ENCODE measurements at places on chromosomes 1 and 21. TPM values are rescaled to one million over a fixed set of nuclear protein-coding genes. Genes with fewer than 3 reads are reported as not detected.

Gene KRTAP19-2
- total RNA-seq, result not detected

GRCh38 chr21:39005502-39005787, 177.8 kb downstream of the PSMG1 start:
- DNase-seq, result no peak

DNA sequence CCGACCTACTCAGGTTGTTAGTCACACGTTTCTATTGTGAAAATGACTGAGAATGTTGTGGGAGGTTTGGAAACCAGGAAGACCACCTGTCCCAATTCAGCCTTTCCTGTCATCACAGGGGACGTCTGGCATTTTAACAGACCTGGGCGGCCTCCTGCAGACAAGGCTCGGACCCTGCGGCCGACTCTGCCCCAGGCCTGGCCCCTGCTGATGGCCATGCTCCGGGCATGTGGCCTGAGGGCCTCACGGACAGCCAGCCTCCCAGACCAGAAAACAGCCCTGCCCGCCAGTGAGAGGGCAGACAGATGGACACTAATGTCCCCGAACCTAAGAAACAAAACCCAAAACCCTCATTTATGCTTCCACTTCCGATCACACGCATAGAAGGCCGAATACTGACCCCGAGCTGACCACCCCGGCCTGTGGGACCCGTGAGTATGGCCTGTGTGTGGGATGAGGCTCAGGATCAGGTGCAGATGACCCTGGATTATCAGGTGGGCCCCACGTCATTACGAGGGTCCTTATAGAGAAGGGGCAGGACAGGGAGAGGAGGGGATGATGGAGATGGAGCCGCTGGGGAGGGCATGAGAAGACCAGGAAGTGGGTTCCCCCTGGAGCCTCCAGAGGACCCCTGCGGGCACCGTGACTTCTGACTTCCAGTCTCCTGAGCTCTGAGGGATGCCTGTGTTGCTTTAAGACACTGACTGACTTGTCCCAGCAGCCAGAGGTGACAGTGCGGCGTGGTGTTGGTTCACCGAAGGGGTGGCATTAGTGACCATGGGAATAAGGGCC, 9.6 kb downstream of the COL18A1 start:
- DNase-seq, result peak; percentile 47

GRCh38 chr1:112393631-112393974, 2.4 kb upstream of the CTTNBP2NL start:
- no peak for DNase-seq
